ENCODE measurements at places on chromosomes 3 and 15.

GRCh38 chr15:60000113-60000823 lies 3.8 kb upstream of the FOXB1 start:
- DNase-seq: no peak

DNA sequence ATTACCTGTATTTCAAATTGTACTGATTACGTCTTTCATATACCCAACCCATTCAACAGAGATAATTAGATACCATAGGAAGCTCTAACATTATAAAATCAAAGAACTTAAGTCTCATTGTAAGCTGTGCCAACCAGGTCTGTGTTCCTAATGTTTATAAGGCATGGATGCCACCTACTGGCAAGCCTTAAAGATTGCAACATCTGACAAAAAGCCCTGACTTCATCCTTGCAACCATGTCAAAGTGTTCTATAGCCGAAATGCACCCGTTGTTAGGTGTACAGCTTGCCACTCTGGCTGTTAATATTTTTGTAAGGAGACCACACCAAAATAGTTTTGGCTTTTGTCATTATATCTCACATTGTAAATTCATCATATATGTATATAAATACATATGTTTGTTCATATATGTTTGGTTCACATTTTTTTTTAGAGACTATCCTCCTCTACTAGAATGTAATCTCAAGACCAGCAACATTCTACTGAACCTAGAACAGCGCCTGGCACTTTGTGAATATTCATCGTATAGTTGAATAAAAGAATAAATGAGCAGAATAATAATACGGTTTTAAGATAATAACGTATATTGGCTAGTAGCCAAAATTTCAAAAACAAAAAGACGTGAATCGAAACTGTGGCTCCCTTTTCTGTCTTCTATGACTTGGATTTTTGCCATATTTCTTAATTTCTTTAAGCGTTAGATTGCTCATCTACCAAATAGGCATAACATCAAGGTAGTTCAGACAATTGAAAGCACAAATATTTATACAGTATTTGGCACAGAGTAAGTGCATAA lies 258.1 kb downstream of the TBL1XR1 start:
- DNase-seq: peak; percentile 21

DNA sequence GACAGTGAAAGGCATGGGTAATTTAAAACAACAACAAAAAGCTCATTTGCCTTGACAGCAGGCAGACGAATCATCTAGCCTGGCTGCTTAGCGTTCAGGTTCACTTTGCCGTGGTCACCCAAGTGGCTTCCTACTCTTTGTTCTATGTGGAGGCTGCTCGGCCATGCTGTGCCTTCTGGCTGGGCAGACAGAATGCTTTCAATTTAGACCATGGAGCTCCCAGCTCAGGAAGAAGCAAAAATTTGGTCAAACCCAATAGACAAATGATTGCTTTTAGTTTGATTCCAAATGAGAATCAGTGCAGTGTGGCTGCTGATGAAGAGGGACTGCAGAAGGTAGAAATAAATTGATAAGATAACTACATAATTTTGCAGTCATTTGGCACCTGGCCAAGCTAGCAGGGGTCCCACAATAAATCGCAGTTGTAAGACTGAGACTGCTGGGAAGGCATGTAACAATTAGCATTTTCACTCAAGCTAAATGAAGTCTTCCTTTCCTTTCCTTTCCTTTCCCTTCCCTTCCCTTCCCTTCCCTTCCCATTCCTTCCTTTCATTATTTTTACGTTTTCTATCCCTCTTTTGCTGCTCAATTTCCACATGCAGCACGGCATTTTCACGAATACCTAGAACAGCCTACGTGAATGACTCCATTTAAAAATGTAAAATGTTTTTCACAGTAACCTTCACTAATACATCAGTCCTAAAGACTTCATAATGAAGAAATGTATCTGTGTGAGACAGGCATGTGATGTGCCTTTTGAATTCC lies 360.4 kb upstream of the TGFBR2 start:
- DNase-seq: no peak

DNA sequence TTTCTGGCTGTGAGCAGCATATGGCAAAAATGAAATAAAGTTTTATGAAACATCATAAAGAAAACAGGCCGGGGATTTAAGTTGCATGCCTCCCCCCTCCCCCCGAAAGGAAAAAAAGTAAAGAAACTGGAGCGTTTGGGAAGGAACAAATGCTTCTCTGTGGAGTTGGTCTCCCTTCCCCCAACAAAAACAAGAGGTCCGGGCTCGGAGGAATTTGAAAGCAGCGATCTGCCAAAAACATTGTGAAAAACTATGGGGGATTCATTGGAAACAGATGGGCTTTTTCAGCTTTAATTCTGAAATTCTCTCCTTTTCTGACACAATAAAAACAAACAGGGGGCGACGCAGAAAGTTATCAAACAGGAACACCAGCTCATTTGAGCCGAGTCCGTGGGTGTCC lies 17.0 kb downstream of the RGMA start:
- DNase-seq: no peak

- no peak for DNase-seq
Observed at GRCh38 chr3:53862241-53862640, 15.9 kb downstream of the IL17RB start.

- peak; percentile 27 for DNase-seq
Observed at GRCh38 chr3:197592361-197593045, 36.7 kb upstream of the BDH1 start.

DNA sequence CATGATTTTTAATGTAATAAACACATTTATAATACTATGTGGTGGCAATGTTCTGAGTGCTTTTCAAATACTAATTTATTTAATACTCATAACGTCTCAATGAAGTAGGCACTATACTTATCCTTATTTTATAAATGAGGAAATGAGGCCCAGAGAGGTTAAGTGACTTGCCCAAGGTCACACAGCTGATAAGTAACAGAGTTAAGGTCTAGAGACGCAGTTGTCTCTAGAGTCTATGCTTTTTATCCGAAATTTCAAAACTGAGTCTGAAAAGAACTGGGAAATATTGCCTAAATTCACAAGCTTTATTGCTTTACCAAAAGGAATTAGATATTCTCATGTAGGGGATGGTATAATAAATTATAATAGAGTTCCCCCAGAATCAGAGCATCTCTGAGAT lies 31.4 kb upstream of the MAGEF1 start:
- DNase-seq: no peak

- DNase-seq: no peak
Observed at GRCh38 chr15:60553163-60553562, 74.2 kb upstream of the ICE2 start.

- no peak for DNase-seq
Observed at GRCh38 chr3:111723293-111724215, 128.4 kb upstream of the ZBED2 start.

DNA sequence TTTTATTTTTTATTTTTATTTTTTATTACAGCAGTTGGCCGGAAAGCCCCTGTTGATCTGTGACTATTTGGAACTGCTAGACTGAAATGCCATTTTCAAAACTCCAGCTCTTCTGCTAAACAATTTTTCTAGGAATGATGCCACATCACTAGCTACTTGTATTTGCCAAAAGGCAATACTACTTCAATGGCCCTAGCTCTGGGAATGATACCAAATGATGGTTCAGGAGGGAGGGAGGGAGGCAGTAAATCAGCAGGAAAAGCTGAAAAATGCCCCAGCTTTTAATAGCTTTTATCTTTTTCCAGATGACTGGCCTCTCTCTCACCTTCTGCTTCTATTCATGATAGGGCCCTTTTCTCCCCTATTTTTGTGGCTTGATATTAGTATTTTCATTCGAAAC lies 2.6 kb upstream of the CHL1 start:
- DNase-seq: no peak

- DNase-seq: no peak
Observed at GRCh38 chr15:92889390-92890107, 10.6 kb upstream of the CHD2 start.

GRCh38 chr15:47961401-47962090 lies 159.2 kb upstream of the SLC24A5 start:
- no peak for DNase-seq

DNA sequence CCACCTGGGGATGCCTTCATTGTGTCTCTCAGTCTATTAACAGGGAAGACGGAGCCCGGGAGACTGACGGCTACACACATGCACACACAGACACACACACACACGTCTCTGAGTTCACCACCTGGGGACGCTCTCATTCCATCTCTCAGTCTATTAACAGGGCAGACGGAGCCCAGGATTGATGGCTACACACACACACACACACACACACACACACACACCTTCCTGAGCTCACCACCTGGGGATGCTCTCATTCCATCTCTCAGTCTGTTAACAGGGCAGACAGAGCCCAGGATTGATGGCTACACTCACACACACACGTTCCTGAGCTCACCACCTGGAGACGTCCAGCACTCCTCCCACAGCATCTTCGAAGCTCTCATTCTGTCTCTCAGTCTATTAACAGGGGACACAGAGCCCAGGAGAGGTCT lies 143.9 kb downstream of the OR4M2 start:
- DNase-seq: no peak

- DNase-seq: no peak
Observed at GRCh38 chr3:27800261-27800660, 78.1 kb upstream of the EOMES start.

- no peak for DNase-seq
Observed at GRCh38 chr3:46214751-46215352, 6.7 kb upstream of the CCR1 start.

DNA sequence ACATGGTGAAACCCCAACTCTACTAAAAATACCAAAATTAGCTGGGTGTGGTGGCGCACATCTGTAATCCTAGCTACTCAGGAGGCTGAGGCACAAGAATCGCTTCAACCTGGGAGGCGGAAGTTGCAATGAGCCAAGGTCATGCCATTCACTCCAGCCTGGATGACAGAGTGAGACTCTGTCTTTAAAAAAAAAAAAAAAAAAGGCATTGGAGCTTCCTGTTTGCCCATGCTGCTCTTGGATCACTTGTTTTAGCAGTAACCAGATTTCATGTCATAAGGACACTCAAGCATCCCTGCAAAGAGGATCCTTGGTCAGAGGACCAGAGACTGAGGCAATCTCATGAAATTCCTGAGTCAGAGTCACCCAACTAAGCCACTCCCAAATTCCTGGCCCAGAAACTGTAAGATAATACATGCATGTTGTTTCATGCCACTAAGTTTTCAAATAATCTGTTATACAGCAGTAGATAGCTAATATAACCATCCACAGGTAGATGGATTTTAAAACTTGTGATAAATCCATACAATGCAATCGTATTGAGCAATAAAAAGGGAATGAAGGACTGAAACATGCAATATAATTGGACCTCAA lies 82.0 kb upstream of the XXYLT1 start:
- DNase-seq: no peak

- DNase-seq: no peak
Observed at GRCh38 chr3:55481744-55482495, 5.2 kb downstream of the WNT5A start.

- no peak for DNase-seq
Observed at GRCh38 chr15:93213281-93213680, 124.3 kb upstream of the RGMA start.

GRCh38 chr15:78284758-78285157 lies 14.7 kb downstream of the SKIC8 start:
- no peak for DNase-seq

DNA sequence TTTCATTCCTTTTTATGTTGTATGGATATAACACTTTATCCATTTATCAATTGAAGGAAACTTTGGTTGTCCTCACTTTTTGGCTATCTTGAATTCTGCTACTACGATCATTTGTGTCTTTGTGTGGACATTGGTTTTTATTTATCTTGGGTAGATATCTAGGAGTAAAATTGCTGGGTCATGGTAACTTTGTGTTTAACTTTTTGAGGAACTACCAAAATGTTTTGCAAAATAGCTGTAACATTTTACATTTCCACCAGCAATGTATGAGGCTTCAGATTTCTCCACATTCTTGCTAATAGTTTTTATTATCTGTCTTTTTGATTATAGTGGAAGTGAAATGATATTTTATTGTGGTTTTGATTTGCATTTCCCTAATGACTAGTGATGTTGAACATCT lies 55.6 kb downstream of the TLNRD1 start:
- no peak for DNase-seq

GRCh38 chr3:127182848-127183714 lies 9.8 kb upstream of the PRR23E start:
- no peak for DNase-seq

All from stimulated activated CD4-positive, alpha-beta T cell treated with anti-CD3 and anti-CD28 coated beads, Interleukin-2, amount 100 ng/mL, for 24 hours (primary cell).